Coronary artery (tissue), 2 donors: ENCODE measurements at places on chromosomes 13 and 19.

DNA sequence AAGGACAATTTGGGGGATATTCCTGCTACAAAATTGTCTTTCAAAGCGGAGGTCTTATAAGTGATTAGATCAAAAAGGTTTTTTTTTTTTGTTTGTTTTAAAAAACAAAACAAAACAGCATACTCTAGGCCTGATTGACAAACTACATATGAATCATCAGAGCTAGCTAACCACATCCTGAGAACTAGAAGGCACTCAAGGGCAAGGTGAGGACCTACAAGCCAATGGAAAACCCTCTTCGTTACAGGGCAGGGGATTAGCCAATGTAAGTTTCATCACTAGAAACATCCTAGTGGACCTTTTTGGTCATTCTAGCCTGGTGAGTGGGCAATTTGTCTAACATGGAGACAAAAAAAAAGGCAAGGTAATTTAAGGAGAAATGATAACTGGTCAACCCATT lies 428.6 kb downstream of the RFC3 start:
- DNase-seq, result no peak

- DNase-seq, result no peak
These were observed 533.4 kb upstream of the NBEA start for GRCh38 chr13:34408640-34409039.

DNA sequence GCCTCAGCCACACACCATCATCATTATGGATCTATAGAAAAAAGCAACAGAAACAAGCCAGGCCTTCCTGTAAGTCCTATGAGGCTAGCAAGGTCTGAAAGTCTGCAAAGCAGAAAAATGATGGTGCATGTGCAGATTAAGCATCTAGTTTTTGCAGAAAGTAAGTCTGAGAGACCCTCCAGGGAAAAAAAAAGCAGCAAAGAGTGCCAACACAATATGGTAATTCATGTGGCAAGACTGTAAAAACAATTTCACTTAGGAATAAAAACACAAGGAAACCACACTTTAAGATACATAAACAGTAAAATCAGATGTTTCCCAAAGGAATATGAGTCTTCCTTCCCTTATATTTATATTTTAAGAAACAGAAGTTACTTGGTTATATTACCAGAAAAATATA lies 112.3 kb upstream of the FBXL3 start:
- DNase-seq, result no peak

DNA sequence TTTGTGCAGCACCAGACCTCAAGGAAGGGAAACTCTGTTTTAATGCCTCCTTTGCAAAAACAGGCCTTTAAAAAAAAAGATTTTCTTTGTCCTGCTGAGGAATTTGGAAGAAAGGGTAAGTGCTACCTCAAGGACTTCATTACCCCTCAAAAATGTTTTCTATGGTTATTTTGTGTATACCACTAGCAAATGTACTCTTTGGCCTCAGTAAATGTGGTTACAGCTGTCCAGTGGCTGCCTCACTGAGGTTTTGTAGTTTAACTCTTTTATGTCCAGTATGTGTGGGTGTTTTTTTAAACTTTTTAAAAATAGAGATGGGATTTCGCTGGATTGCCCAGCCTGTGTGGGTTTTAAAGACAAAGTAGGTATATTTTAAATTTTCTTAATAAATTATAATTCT lies 42.2 kb upstream of the TSC22D1 start:
- DNase-seq, result no peak

- no peak for DNase-seq
These were observed 54.5 kb downstream of the TSSK6 start for GRCh38 chr19:19460761-19461265.

GRCh38 chr19:34639491-34640085 lies 37.4 kb downstream of the SCGB2B2 start:
- DNase-seq, result no peak

GRCh38 chr13:99172951-99173350 lies 27.7 kb upstream of the UBAC2 start:
- no peak for DNase-seq

DNA sequence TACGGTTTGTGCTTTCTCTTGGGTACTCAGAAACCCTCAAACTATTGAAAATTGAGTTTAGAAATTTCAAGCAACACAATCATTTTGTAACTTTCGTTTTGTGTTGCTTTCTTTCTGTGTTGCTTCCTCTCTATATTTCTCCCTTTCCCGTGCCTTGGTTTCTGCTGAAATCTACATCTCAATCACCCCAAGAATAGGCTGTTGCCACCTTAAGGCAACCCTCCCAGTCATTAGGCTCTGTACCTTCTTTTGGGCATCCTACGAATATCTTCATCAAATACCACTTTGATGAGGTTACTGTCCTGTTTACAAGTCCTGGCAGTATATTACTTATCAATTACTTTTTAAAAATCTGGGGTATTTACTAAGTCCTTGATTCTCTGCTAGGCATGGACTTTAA lies 621.6 kb downstream of the GPC6 start:
- DNase-seq, result no peak
